Activated CD4-positive, alpha-beta T cell treated with anti-CD3 and anti-CD28 coated beads, Interleukin-2, amount 10 ng/mL, durations not matched to agents 7 days and 5 days (primary cell): ENCODE measurements at places on chromosomes 3 and 15. TPM values are rescaled to one million over a fixed set of nuclear protein-coding genes. Genes with fewer than 3 reads are reported as not detected.
A peak's percentile ranks its signal among the peaks of the same experiment; 100 is the strongest.

RPS27L gene
- total RNA-seq = 226 TPM

CHCHD4 gene
- total RNA-seq = 12.7 TPM

CCNB2 gene
- 94.1 TPM for total RNA-seq

SAXO2 gene
- total RNA-seq = 13.9 TPM

POMGNT2 gene
- 6.9 TPM for total RNA-seq

FGD5 gene
- total RNA-seq = 0.17 TPM

EPB42 gene
- total RNA-seq = not detected

LRRC49 gene
- total RNA-seq = not detected

CADM2 gene
- total RNA-seq = not detected

- no peaks in the 10 kb centered on the region for H3K27me3 ChIP-seq
- no peak overlapping the region for H3K4me3 ChIP-seq
- H3K27ac ChIP-seq = no peak overlapping the region
- no peaks in the 10 kb centered on the region for H3K4me1 ChIP-seq
- H3K36me3 ChIP-seq = no peaks in the 10 kb centered on the region
Measured at GRCh38 chr3:176584413-176585176, 612.7 kb downstream of the TBL1XR1 start.

DNA sequence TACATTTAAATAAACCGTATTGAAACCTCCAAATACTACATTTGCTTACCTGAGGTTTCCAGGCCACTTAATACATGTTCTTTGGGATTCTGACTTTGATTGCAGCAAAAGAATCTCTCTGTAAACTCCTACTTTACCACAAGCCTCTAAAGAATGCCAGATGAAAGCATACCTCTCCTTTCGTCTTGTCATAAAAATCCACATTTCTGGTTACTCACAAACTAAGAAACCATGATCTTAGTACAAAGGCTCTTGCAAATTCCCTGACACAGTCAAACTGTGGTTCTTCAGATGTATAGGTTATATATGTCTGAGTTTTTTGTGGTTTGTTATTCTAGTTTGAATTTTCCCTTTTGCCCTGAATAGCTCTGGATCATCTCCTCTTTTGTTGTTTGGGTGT, 188.4 kb downstream of the RAP2B start:
- H3K27me3 ChIP-seq = no peaks in the 10 kb centered on the region
- no peaks in the 10 kb centered on the region for H3K4me1 ChIP-seq
- DNase-seq = no peak
- H3K27ac ChIP-seq = no peak overlapping the region

GRCh38 chr3:140706360-140706759, 28.5 kb downstream of the TRIM42 start:
- no peaks in the 10 kb centered on the region for H3K4me1 ChIP-seq
- H3K27me3 ChIP-seq = peaks cover 4% of the 10 kb centered on the region
- no peak overlapping the region for H3K4me3 ChIP-seq
- H3K27ac ChIP-seq = no peak overlapping the region

GRCh38 chr3:42884324-42884723, 8.6 kb upstream of the CYP8B1 start:
- no peak overlapping the region for H3K27ac ChIP-seq
- no peaks in the 10 kb centered on the region for H3K36me3 ChIP-seq
- DNase-seq = no peak
- peaks cover 12% of the 10 kb centered on the region for H3K27me3 ChIP-seq
- no peak overlapping the region for H3K4me3 ChIP-seq

DNA sequence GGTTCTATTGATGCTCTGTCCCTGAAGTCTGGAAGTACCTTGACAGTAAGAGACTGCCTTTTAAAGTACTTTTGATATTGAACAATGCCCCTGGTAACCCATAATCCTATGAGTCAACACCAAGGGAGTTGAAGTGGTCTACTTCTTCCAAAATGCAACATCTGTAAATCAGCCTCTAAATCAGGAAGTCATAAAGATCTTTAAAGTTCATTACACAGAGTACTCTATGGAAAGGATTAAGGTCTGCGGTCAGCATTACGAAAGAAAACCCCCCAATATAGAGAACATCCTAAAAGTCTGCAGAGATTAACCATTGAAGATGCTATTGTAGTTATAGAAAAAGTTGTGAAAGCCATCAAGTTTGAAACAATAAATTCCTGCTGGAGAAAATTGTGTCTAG, 52.7 kb upstream of the CMC1 start:
- H3K4me1 ChIP-seq = no peaks in the 10 kb centered on the region
- H3K36me3 ChIP-seq = peaks cover 3% of the 10 kb centered on the region

DNA sequence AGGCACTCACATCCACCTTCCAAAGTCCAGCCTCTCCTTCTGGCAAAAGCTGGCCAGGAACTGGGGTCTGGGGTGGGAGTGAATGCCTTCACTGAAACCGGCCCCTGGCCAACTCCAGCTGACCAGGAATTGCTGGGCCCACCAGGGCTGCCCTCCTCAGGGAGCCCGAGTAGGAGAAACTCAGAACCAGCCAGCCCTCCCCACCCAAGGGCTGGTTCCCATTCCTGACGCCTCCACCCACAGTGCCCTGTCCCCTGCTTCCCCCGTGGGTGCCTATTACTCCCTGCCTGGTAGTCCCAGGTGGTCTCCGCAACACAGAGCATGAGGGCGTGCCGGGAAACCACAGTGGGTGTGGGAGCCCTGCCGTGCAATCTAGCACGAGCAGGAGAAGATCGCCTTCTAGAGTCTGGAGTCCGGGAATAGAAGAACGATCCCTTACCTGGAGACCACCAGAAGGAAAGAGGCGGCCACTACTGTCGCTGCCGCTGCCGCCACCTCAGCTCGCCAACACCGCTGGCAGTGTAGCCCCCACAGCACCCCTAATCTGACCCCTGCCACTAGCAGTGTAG, 178.8 kb downstream of the POTEB3 start:
- peaks cover 16% of the 10 kb centered on the region for H3K27me3 ChIP-seq
- H3K36me3 ChIP-seq = no peaks in the 10 kb centered on the region
- H3K27ac ChIP-seq = no peak overlapping the region

- no peaks in the 10 kb centered on the region for H3K4me1 ChIP-seq
- H3K4me3 ChIP-seq = no peak overlapping the region
- no peaks in the 10 kb centered on the region for H3K36me3 ChIP-seq
- H3K27me3 ChIP-seq = no peaks in the 10 kb centered on the region
- no peak overlapping the region for H3K27ac ChIP-seq
Measured at GRCh38 chr3:66093981-66094380, 55.3 kb upstream of the MAGI1 start.

DNA sequence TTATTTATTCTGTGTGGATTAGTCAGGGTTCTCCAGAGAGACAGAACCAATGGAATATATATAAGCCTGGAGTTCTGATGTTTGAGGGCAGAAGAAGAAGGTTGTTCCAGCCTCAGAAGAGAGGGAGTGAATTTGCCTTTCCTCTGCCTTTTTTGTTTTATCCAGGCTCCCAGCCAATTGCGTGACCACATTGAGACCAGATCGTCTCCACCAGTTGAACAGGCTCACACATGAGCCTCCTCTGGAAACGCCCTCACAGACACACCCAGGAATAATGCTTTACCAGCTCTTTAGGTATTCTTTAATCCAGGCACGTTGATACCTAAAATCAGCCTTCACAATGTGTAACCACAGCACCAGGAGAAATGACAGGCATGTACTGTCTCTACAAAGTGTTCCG, 923.1 kb downstream of the TBL1XR1 start:
- no peaks in the 10 kb centered on the region for H3K36me3 ChIP-seq
- no peak for DNase-seq
- no peaks in the 10 kb centered on the region for H3K27me3 ChIP-seq
- no peaks in the 10 kb centered on the region for H3K4me1 ChIP-seq
- no peak overlapping the region for H3K27ac ChIP-seq

- peaks cover 14% of the 10 kb centered on the region for H3K36me3 ChIP-seq
- H3K4me1 ChIP-seq = peaks cover 32% of the 10 kb centered on the region
- peak overlapping the region; percentile 91 for H3K4me3 ChIP-seq
- DNase-seq = no peak
Measured at GRCh38 chr15:52020221-52021085, 1.4 kb downstream of the MAPK6 start.

- no peak overlapping the region for H3K4me3 ChIP-seq
- H3K4me1 ChIP-seq = peaks cover 58% of the 10 kb centered on the region
- no peak for DNase-seq
Measured at GRCh38 chr3:5004319-5005152, 25.3 kb downstream of the BHLHE40 start.

DNA sequence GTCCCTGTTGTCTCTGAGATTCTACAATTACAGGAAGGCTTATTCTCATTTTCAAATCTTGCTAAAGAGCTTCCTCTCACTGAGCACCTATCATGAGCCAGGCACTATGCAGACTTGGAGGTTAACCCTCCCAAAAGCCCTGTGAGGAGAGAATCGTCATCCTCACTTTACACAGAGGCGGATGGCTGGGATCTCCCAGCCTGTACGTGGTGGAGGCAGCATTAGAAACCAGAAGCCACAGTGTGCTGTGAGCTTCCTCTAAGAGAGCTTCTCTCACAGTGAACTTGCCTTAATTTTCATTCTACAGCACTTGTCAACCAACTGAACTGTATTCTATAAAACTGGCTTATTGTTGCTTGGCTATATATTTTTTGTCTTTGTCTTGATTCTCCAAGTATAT, 6.1 kb upstream of the DGKG start:
- H3K27ac ChIP-seq = no peak overlapping the region
- no peak for DNase-seq
- no peaks in the 10 kb centered on the region for H3K36me3 ChIP-seq
- H3K4me1 ChIP-seq = no peaks in the 10 kb centered on the region
- H3K27me3 ChIP-seq = peaks cover 28% of the 10 kb centered on the region
- H3K4me3 ChIP-seq = no peak overlapping the region

GRCh38 chr3:107384907-107385306, 7.7 kb downstream of the CCDC54 start:
- H3K4me1 ChIP-seq = no peaks in the 10 kb centered on the region
- no peak overlapping the region for H3K27ac ChIP-seq
- H3K36me3 ChIP-seq = no peaks in the 10 kb centered on the region
- H3K4me3 ChIP-seq = no peak overlapping the region

DNA sequence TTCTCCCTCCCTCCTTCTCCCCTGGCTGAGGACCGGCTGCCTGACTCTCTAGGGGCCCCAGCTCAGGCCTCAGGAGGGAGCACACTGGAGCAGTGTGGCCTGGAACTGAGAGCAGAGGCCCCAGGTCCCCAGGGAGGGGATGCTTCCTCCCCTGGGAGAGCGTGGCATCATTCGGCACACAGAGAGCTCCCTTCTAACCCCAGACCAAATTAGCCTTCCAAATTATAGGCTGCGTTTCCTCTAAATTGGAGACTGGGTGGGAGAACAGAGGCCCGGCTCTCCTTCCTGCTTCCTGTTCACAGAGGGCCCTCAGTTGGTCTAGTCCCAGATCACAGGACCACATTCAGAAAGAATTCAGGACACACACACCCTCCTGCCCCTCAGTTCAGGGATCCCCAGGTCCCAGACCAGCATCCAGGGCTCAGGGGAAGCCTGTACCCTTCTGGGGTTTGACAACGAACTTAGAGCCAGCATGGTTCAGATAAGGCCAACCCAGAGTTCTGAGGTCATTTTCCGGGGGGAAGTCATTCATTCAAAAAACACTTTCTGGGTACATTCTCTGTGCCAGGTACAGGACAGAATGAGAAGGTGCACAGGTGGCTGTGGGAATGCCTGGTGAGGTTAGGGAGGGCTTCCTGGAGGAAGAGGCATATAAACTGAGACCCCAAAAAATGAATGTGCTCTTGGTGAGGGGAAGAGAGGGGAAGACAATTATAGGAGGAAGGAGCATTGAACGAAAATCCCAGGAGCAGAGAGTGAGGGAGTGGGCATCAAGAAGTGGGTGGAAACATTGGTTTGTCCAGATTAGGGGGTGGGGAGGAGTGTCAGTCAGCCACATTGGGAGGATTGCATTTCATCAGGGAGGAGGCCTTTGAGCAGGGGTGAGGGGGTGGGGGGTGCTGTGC, 28.4 kb upstream of the RPL29 start:
- no peaks in the 10 kb centered on the region for H3K4me1 ChIP-seq
- H3K4me3 ChIP-seq = no peak overlapping the region
- DNase-seq = no peak
- H3K27ac ChIP-seq = no peak overlapping the region
- no peaks in the 10 kb centered on the region for H3K36me3 ChIP-seq
- no peaks in the 10 kb centered on the region for H3K27me3 ChIP-seq

DNA sequence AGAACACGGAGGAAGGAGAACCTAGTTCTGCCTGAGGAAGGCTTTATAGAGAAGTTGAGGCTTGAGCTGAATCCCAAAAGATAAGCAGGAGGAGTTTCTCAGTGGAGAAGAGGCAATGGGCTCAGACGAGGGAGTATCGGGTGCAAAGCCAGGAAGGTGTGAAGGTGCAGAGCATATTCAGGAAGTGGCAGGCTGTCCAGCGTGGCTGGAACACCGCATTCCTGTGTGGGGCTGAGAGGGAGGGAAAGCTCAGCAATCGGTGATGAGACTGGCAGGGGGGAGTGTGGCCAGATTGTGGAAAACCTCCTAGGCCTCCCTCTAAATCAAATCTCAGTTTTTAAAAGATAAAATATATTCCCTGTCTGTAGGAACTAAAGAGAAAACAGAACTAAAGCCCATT, 63.0 kb downstream of the ARHGAP31 start:
- H3K4me3 ChIP-seq = no peak overlapping the region
- no peak overlapping the region for H3K27ac ChIP-seq
- no peaks in the 10 kb centered on the region for H3K36me3 ChIP-seq
- H3K4me1 ChIP-seq = peaks cover 16% of the 10 kb centered on the region
- DNase-seq = no peak
- no peaks in the 10 kb centered on the region for H3K27me3 ChIP-seq

- no peak for DNase-seq
- H3K27ac ChIP-seq = peak overlapping the region; percentile 6
- peaks cover 47% of the 10 kb centered on the region for H3K4me1 ChIP-seq
- H3K27me3 ChIP-seq = no peaks in the 10 kb centered on the region
- H3K4me3 ChIP-seq = no peak overlapping the region
Measured at GRCh38 chr15:65796610-65797078, 4.6 kb upstream of the DENND4A start.

- H3K36me3 ChIP-seq = peaks cover 2% of the 10 kb centered on the region
- no peak for DNase-seq
- H3K27ac ChIP-seq = peak overlapping the region; percentile 98
- peaks cover 29% of the 10 kb centered on the region for H3K4me1 ChIP-seq
Measured at GRCh38 chr15:40807888-40808461, 702 bp upstream of the DNAJC17 start.

DNA sequence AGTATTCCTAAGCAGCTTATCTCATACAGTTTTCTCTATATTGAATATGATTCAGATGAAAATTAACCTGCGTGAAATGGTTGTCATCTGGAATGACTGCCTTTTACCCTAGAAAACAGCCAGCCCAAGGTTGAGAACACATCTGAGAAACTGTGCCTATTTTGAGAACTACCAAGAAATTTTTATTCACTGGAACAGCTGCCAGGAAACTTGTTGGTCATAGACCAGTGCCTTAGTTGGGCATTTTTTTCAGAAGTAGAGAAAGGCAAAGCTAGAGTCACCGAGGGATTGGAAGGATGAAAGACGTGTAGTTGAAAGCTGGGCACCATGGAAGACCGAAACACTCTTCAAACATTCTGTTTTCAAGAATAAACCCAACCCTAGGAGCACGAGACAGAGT, 277.1 kb downstream of the LPP start:
- no peaks in the 10 kb centered on the region for H3K27me3 ChIP-seq
- H3K36me3 ChIP-seq = peaks cover 33% of the 10 kb centered on the region
- peaks cover 29% of the 10 kb centered on the region for H3K4me1 ChIP-seq
- no peak overlapping the region for H3K27ac ChIP-seq

DNA sequence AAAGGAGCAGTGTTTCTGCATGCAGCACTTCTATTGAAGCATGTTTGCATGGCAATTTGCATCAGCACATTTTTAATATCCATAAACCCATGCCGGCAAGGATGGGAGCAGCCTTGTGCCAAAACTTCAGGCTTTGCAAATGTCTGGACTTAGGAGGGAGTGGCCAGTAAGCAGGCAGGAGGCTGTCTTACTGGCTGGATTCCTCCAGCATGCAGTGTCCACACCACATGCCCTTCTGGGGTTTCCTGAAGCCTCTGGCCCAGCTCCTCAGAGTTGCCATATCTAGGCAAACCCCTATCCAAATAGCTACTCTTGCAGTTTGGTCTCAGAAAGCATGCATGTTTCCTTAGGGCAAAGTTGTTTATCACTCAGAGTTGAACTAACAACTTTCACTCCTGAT, 139.1 kb upstream of the MRPS22 start:
- DNase-seq = no peak
- no peak overlapping the region for H3K4me3 ChIP-seq
- peaks cover 10% of the 10 kb centered on the region for H3K27me3 ChIP-seq
